Foreskin melanocyte (primary cell): ENCODE measurements at places on chromosomes 11 and 22.
A peak's percentile ranks its signal among the peaks of the same experiment; 100 is the strongest.

DNA sequence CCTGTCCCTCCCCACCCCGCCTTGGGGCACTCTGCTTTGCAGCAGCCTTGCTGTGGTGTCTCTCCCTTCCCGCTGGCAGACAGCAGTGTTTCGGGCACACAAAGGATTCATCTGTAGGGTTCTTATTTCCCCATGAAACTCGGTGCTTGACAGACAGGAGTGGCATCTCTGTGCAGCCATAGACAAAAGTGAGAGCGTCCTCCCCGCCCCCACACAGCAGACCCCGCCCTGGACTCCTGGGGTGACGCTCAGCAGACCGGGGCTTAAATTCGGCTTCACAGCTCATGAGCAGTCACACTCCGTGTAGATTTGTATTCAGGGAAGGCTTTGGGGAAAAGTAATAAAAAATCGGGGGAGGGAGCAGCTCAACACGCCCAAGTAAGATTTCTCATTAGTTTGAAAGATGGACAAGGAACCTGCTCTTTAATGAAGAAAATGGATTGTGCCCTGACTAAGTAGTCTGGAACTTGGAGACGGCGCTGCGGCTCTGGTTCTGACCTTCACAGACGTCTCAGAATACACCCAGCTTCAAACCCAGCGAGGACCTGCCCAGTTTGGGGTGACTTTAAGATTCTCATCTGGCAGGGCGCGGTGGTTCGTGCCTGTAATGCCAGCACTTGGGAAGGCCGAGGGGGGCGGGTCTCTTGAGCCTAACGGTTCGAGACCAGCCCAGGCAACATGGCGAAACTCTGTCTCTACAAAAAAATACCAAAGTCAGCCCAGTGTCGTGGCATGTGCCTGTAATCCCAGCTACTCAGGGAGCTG, 136.0 kb downstream of the CACNA1I start:
- DNase-seq: no peak

GRCh38 chr11:4181782-4182721, 87.5 kb downstream of the RRM1 start:
- peak; percentile 24 for DNase-seq

DNA sequence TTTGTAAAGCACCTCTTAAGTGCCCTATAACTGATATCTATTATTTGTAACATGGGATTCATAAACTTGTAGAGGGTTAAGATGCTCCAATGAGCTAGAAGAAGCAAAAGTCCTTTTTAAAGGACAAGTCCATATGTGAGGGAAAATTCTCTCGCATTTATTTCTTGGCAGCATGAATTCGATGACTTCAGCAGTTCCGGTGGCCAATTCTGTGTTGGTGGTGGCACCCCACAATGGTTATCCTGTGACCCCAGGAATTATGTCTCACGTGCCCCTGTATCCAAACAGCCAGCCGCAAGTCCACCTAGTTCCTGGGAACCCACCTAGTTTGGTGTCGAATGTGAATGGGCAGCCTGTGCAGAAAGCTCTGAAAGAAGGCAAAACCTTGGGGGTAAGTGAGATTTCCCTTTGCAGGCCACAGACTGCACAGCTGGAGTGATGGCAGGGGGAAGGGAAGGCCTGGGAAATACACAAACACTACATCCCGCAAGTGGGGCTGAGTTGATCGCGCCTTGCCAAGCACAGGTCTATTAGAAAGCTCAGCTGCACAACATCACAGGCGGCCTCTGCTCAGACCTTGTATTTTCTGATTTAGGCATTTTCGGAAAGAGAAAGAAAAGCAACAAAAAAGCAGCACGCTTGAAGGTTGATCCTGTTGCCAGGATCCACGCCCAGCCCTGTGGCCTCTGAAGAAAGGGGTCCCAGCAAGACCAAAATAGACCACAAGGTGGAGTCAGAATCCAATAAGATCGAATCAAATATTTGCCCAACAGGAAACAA, 1.5 kb downstream of the MS4A8 start:
- DNase-seq: no peak

GRCh38 chr22:24325105-24325757, 54.6 kb downstream of the SPECC1L start:
- peak; percentile 73 for DNase-seq

DNA sequence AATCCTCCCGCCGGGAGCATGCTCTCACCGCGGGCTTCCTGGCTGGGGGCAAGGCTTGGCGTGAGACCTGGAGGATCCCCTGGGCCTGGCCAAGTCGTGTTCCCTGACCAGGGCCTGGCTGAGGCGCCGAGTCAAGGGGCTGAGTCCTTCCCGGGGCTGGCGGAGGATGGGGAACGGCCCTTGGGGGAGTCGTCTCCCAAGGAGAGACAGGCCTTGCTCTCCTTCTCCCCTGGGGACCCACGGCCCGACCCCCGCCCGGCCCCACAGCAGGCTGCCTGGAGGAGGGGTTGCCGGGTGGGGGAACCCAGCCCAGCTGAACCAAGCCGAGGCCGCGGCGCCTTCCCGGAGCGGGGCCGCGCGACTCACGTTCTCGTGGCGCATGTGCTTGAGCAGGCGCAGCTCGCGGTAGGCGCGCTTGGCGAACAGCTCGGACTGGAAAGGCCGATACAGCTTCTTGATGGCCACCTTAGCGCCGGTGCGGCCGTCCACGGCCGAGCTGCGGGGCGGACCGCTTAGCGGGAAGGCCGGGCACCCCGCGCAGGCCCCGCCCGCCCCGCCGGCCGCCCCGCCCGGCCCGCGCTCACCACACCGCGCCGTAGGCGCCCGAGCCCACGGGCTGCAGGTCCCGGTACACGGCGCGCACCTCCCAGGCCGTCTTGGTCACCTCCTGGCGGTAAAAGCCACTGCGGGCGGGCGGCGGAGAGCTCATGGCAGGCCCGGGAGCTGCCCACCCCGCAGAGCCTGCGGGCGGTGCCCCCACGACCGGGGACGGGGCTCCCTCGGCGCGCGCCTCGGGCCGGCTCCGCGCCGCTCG, 475 bp downstream of the MAPK12 start:
- DNase-seq: no peak

DNA sequence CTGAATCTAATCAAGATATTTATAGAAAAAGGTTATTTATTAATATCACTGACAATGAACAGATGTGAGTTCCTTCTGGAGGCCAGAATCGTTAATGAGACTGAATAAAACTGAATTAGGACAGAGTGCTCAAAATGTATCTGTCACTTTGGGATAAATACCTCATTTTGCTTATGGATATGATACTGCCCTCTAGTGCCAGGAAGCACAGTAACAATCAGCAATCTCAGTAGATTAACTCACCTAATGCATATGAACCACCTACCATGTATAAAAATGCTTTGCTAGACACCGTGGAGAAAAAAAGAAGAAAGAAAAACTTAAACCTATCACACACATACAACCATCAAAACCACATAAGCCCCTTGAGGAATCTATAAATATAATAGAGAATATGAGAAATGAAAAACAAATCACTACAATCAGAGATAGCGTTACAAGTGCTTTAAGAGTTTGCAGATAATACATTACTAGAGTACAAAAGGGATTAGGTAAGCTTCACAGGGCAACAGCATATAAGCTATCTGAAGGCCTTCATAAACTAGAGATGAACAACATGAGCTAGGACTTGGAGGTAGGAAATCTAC, 117.4 kb downstream of the SGSM3 start:
- no peak for DNase-seq

GRCh38 chr22:19916941-19917340, 24.6 kb upstream of the COMT start:
- DNase-seq: no peak

DNA sequence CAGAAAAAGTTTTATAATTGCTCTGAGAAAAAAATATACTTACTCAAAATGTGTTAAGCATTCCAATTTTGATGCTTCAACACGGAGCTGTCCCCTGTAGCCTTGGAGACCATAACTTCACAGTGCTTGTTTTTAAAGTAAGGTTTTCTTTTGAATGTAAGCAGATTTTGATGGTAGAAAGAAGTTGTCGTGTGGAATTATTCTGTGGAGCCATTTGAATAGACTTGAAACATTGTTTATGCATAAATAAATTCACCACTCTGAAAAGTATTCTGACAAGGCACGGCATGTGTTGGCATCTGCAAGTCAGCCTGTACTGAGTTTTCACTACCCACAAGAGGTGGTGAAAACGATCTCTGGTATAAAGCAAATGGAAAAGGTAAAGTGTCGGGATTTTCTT, 115.5 kb downstream of the UVRAG start:
- no peak for DNase-seq

DNA sequence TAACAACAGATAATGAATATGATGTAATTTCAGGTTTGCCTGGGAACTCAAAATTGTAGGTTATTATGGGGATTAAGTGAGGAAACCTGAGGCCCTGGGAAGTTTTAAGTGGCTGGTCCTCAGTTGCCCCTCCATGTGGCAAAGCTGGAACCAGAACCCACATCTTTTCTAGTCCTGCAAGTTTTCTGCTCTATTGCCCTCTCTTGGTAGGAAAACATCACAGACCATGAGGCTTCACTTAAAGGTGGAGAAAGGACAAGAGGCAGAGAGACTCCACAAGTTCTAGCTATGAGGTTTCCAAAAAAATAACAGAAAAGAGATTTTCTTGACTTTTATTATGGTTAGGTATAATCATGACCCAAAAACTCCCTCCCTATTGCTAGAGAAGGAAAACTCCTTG, 115.5 kb upstream of the DDI1 start:
- no peak for DNase-seq

DNA sequence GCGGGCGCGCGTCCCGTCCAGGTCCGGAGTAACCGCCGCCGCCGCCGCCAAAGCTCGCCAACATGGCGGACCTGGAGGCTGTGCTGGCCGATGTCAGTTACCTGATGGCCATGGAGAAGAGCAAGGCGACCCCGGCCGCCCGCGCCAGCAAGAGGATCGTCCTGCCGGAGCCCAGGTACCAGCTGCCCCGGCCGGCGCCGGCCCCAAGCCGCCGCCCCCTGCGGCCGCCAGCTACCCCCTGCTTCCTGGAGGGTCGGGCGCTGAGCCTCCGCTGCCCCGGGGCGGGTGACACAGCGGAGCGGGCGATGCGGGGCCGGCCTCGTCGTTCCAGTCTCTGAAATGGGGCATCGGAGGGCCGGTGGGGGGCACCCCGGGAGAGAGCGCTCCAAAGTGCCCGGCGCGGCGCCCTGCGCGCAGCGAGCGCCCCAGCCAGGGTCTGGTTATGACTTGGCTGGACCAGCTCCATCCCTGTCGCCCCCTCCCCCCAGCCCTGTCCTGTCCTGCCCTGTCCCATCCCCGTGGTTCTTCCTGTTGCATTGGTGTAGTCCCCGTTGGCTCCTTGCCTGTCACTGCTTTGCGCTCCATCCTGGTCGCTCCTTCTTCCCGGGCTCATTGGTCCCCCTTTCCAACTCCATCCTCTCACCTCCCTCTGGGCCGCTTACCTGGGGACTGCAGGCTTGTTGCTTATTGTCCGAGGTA, 653 bp downstream of the GRK3 start:
- DNase-seq: no peak

DNA sequence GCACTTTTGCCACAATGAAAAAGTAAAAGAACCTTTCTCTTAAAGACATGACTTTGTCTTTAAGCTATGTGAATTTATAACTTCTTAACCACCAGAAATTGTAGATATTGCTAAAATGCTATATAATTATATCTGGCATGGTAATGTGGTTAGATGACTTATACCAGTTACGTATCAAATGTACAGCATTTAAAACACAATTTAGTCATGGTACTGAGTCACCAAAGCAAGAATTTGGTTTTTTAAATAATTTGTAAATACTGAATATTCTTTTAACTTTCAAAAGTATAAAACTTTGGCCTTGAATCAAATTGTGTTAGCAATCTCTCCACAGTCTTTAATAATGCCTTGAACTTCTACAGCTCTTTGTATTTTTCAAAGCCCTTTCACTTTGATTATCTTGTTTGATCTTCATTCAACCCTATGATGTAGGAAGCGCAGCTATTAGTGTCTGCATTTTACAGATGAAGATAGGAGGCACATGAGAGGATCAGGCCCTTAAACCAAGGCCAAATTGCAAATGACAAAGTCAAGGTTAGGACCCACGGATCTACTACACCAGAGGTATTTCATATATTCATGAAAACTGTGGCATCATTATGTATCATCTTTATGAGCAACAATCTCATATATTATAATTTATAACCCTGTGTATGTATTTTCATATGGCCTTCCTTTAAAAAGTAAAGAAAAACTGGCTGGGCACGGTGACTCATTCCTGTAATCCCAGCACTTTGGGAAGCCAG, 4.4 kb upstream of the SYTL2 start:
- DNase-seq: peak; percentile 52

DNA sequence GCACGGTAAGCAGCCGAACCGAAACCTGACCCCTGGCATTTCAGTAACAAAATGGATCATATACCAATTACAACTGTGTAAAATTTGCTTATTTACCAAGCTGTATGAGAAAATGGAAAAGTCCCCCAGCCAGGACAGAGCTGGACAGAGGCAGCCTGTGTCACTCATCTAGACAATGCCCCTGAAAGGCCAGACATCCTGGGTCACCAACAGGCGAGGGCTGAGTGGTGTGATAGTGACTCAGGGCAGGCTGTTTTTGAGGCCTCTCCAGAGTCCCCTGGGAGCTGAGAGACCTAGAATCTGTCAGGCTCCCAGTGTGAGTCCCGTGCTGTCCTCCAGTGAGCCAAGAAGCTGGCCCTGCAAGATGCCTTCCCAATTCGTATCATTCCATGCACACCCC, 680.4 kb downstream of the TBC1D22A start:
- DNase-seq: no peak

DNA sequence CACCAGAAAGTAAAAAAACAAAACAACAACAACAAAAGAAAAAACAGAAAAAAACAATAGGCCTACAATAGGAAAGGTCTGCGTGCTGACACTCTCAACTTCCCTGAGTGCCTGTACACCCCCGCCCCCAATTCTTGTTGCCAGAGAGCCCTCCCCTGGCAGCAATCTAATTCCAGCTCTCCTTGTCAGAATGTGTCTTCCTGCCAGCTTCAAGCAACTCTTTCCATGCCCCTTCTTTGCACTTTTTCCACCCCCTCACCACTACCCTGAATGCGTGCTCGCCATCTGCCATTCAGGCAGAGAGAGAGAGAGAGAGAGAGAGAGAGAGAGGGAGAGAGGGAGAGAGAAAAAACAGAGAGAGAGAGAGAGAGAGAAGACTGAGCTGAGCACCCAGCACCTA, 245.0 kb downstream of the KIRREL3 start:
- no peak for DNase-seq

GRCh38 chr22:28883657-28883916, 215 bp downstream of the ZNRF3 start:
- DNase-seq: no peak

- DNase-seq: no peak
Measured at GRCh38 chr11:64746486-64746885, 2.5 kb upstream of the RASGRP2 start.

DNA sequence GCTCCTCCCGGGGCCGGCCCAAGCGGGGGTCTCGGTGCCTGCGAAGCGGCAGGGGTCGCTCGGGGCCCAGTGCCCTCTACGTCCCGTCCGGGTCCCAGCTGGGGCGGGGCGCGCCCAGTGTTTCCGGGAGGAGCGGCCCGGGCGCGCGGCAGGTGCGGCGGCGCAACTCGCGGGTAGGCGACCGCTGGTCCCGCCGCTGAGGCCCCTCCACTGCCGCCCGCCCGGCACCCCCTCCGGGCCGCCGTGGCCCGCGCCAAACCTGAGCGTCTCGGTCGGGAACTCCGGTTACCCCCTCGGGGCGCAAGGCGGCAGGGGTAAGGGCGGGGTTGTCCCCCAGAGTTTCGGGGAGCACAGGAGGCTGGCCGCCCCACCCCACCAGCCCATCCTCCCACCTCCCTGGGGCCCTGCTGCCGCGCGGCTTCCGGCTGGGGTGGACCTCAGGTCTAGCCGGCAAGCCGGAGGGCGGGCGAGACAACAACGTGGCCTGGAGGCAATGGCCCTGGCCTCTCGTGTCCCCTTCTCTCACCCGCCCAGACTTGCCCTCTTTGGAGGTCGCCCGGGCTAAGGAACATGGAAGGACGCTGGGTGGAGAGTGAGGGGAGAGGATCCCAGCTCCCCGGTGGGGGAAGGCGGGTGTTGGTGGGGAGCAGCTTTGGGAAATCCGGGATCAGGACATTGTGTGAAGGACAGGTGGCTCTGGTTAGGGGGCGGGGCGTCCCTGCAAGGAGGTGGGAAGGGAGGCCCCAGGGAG, 398 bp upstream of the CRACR2B start:
- DNase-seq: no peak
